Activated CD4-positive, alpha-beta T cell treated with anti-CD3 and anti-CD28 coated beads for 4 hours (primary cell): ENCODE measurements at places on chromosomes 1 and 21.
A peak's percentile ranks its signal among the peaks of the same experiment; 100 is the strongest.

GRCh38 chr21:21226472-21226871, 228.3 kb downstream of the NCAM2 start:
- DNase-seq: no peak

DNA sequence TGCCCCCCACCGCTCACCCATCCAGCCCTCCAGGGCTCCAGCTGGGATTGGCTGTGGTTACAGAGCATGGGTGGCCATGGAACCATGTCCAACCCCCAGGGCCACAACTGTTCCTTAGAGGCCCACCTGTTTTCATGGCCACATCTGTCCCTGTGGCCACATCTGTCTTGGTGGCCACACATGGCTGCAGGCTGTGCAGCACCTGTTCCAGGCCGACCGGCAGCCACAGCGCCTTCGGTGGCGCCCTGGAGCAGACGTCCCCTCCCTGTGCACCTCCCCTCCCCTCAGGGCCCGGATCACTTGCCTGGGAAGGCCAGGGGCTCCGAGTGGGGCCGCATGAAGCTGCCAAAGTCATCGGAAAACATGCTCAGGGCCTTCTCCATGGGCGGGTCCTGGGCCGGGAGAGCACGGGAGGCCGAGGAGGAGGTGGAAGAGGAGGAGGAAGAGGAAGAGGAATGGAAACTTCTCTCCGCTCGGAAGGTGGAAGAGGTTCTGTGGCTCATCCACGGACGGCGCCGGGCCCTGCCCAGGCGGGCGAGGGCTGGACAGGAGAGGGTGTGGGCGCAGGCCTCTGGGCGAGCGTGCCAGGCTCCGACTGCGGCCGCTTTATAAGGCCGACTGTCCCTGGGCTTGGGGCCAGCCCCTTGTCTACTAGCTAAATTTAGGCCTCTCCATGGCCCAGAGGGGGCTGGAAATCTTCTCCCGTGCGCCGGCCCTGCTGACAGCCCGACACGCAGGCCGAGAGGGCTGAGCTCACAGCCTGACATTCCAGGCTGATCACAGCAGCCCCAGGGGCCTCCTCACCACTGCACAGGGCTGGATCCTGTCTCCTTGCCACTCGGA, at the start of gene HSPB7:
HSPB7 (minus strand) TSS at position 583 of the 843 bp plus-strand sequence; CDS start at position 503, 80 bp downstream.
- no peak for DNase-seq

GRCh38 chr1:109975718-109976117, 8.8 kb upstream of the AHCYL1 start:
- DNase-seq: no peak

GRCh38 chr1:68162761-68163160, 69.6 kb downstream of the WLS start:
- DNase-seq: no peak

DNA sequence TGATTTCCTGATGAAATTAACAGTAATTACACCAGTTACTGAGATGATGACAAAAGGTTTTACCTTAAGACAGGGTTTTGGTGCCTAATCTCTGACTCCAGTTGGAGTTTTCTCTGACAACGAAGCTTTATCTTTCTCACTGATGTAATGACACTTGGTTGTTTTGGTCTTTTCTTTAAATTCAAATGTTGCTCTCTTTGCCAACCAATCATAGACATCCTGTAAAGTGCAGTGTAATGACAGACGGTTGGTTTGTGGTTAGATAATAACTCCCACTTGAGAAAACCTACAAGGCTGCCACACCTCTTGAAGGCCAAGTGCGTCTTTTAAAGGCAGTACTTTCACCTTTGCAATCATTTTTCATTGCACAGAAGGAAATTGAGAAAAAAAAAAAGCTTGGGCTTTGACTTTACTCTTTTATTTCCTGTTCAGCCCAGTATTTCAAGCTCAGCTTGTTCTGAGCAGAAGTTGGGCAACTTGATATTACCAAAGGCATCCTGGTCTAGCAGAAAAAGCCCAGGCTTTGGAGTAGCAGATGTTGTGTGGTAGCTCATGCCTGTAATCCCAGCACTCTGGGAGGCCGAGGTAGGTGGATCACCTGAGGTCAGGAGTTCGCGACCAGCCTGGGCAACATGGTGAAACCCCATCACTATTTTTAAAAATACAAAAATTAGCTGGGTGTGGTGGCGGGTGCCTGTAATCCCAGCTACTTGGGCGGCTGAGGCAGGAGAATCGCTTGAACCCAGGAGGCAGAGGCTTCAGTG, 14.9 kb downstream of the PDIK1L start:
- DNase-seq: peak; percentile 53

- DNase-seq: no peak
Measured at GRCh38 chr1:228891272-228892034, 156.2 kb downstream of the RHOU start.

GRCh38 chr21:36976882-36977651, 10.6 kb upstream of the HLCS start:
- DNase-seq: peak; percentile 9

DNA sequence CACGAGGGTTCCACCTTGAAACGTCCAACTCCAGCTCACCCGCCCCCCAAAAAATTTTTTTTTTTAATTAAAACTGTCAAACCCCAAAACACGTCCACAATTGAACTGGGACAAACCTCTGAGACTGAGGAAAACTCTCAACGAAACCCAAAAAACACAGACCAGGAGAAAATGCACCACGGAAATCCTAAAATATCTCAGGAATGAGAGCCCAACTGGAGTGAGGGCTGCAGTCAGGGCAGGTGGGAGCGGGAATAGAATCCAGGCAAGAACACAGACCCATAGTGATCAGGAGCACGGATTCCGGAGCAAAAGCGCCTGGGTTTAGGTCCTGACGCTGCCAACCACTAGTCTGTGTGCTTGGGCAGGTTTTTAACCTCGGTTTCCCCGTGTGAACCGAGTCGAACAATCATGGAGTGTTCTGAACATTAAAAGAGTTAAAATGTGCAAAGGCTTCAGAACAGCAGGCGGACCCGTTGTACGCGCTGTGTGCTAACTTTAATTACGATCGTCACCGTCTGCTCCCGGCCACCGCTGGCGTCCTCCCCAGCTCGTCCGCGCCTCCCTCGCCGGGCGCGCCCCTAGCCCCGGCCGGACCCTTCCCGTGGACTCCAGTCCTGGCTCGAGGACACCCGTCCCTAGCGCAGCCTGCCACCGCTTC, 624 bp downstream of the ARHGAP29 start:
- DNase-seq: no peak

- DNase-seq: peak; percentile 38
Measured at GRCh38 chr1:28668956-28669723, 556 bp downstream of the GMEB1 start.
